LHCN-M2 (cell line): ENCODE measurements at places on chromosomes 2 and 18. TPM values are rescaled to one million over a fixed set of nuclear protein-coding genes. Genes with fewer than 3 reads are reported as not detected.

The MC5R gene
- total RNA-seq: not detected in 2 replicates

The SERPINB4 gene
- total RNA-seq: not detected in 2 replicates

The BOK gene
- 67.3 and 69.6 TPM in 2 replicates for total RNA-seq

The APOB gene
- total RNA-seq: not detected in 2 replicates

The FIGN gene
- 3.7 and 5.4 TPM in 2 replicates for total RNA-seq

The SLC30A3 gene
- total RNA-seq: 0.63 TPM in 1 of 2 replicates, not detected in the other

The SIX3 gene
- not detected in 2 replicates for total RNA-seq

DNA sequence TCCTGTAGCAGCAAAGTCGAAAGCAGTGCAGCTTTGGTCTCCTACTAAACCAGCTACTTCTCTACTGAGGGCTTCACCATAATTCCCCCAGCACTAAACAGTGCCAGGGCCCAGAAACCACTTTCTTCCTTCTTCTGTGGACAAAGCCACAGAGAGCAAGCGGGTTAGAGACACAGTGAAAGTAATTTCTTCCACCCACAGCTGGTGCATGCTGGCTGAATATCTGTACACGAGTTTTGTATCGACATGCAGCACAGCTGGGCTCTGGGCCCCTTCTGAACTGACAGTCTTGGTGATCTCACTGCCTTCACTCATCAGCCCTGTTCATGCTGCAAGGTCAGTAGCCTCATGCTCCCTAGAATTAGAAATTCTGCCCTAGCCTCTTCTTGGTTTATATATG lies 74.0 kb upstream of the SULT1C3 start:
- DNase-seq: no peak

DNA sequence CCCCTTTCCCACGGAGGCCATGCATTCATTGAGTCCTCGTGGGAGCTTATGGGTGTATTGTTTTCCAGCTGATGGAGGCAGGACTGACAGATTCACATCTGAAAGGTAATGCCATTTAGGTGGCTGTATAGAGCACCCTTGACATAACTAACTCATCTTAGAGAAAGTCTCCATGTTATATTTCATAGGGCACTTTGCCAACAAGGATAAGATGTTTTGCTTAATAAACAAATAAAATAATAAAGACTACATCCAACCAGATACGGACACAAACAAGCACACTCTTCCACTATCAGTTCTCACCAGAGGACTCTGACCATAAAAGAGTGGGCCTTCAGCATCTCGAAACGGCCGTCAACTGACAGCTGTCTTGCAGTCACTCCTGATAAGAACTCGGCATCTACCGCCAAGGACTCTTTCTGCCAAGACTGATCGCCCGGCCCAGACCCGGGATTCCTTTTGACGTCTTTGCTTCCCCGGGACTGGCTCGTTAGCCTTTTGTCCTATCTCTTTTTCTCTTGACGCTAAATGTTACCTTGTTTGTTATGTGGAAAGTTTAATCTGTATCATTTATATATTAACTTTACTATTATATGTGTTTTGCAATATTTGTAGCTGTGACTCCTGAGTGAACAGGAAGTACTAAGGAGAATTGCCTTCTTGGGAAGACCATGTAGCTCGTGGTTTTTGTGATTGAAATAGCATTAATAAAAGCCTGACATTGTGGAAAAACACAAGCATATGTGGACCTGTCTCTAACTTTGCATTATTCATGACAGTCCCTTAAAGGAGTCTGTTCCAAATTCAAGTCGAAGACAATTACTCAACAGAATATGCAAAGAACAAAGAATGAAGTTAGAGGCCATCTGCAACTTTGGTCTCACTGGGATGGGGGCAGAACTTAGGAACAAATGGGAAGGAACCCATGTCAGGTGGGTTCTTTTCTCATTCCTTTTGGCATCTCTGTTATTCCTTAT lies 195.1 kb downstream of the LPIN1 start:
- no peak for DNase-seq

DNA sequence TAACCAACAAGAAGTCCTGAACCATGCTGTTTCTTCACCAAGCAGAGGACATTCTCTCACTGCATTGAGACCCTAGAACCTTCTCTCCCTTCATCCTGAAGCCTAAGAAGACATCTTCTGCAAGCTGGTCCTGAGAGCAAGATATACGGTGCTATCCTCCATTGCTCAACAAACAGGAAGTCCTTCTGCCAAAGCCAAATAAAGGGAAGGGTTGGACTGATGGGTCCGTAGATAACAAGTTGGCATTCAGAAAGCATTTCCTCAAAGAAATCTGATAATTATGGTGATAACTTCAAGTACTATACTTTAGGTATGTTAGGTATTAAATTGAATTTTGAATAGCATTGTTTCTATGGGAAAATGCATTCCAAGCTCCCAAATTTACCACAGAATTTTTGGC lies 23.3 kb downstream of the GRB14 start:
- DNase-seq: no peak

DNA sequence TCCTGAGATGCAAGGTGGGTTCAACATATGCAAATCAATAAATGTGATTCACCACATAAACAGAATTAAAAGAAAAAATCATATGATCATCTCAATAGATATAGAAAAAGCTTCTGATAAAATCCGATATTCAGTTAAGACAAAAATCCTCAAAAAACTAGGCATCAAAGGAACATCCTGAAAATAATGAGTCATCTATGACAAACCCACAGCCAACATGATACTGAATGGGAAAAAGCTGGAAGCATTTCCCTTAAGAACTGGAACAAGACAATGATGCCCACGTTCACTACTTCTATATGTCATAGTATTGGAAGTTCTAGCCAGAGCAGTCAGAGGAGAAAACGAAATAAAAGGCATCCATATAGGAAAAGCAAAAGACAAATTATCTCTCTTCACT lies 80.4 kb downstream of the MYO3B start:
- DNase-seq: peak; percentile 18

DNA sequence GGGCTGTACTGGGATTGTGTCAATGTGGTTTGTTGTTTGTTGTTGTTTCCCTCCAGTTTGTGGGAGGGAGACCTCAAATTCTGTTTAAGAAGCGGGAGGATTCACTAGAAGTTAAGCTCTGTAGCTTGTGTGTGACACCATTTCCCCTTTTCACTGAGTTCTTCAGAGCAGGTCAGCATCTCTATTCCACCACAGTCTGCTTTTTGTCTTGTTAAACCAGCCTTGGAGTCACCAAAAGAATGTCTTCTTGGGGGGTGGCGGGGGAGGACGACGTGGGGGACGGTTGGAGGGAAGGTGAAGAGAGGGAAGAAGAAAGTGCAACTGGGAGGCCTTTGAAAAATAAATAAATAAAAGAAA lies 2.3 kb upstream of the BCL11A start:
- DNase-seq: no peak

- no peak for DNase-seq
These were observed 692.8 kb downstream of the RNF144A start for GRCh38 chr2:7609974-7610373.

- no peak for DNase-seq
These were observed 52.7 kb downstream of the MAP2 start for GRCh38 chr2:209476367-209477208.

DNA sequence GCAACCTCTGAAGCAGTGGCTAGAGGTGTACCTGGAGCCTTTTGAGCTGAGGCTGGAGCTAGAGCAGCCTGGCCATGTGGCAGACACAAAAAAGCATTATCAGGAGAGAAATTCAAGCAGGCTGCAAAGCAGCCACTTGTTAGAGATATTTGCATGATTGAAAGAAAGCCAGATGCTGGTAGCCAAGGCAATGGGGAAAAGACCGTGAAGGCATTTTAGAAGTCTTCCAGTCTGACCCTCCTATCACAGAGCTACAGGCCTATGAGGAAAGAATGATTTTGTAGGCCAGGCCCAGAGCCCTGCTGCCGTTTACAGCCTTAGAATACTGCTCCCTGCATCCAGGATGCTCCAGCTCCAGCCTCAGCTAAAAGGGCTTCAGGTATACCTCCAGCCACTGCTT lies 41.4 kb upstream of the TNP1 start:
- no peak for DNase-seq

DNA sequence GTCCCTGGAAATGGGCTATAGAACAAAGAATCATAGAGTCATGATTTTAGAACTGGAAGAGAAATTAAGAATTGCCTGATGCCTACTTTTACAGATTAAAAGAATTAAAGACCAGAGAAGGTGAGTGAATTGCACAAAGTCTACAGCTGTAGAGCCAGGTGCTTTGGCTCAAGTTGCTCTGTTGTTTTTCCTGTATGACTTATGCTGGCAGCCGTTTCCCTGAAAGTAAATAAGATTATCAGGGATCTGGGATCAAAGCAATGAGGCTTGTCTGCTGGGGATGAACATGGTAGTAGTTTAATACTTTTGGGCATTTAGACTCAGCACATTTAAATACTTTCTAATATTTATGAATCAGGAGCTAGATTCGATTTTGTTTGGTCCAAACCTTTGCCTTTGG lies 166.9 kb downstream of the PRPF40A start:
- no peak for DNase-seq

GRCh38 chr2:212596688-212597087 lies 58.1 kb upstream of the ERBB4 start:
- DNase-seq: no peak

GRCh38 chr2:113965644-113966043 lies 75.8 kb downstream of the ACTR3 start:
- peak; percentile 50 for DNase-seq

DNA sequence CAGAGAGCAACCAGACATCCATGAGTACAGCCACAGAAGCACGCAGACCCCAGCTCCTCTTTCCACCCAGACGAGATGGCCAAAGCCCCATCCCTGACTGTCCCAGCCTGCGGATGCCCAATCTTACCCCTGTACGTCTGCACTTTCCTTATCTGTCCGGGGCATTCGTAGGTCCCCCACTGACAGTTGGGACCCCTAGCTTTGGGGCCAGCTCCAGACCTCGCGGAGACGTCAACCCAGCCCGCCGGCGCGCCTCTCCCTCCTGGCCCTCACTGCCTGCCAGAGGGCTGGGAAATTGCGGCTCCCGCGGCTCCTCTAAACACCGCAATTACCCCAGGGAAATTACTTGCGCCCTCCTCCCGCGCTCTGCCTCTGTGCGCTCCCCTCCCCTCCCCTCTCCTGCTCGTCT lies 2.3 kb downstream of the ECEL1 start:
- no peak for DNase-seq

DNA sequence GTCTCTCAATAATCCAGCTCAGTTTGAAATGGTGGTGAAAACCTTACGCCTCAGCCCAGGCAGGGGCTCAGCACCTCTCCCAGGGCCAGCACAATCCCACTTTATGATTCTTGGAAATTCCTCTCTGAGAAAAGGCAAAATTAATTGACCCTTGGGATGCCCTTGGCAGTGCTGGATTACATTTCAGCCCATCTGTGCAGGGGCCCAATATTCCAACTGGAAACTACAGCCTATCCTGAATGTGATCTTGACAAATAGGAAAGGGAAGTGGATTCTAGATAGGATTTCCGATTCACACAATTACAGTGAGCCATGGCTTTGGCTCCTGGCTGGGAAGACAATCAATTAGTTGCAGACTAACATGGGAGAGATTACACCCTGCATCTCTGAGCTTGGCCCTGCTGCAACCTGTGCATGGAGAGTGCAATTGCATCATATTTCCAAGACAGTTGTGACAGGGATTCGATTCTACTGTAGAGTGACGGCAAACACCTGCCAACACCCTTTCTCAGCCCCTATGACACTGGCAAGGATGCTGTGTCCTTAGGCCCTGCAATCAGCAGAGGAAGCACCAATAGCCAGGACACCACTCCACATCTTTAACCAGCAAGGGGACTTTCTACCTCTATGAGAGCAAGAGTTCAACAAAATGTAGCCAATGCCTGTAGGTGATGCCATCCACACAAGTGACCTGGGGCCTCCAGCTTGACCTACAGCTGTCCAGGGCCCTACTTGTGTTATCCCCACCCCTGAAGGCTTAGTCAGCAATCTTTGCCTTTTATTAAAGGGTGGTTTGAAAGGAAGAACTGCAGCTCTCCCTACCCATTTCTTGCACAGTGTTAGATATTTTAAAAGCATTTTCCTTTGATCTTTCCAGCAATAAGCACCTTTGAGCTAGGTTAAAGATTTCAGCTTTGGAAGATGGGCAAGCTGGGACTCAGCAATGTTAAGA lies 187.2 kb upstream of the HS6ST1 start:
- DNase-seq: no peak

GRCh38 chr18:46559946-46560670 lies 96.9 kb downstream of the LOXHD1 start:
- no peak for DNase-seq
